ENCODE measurements at places on chromosomes 2 and 18.

GRCh38 chr2:113126845-113127645 is at the start of gene IL1RN:
TSS of gene IL1RN (plus strand) at chr2:113127598. CDS start at chr2:113127625, 27 bp downstream.
- DNase-seq, result no peak

DNA sequence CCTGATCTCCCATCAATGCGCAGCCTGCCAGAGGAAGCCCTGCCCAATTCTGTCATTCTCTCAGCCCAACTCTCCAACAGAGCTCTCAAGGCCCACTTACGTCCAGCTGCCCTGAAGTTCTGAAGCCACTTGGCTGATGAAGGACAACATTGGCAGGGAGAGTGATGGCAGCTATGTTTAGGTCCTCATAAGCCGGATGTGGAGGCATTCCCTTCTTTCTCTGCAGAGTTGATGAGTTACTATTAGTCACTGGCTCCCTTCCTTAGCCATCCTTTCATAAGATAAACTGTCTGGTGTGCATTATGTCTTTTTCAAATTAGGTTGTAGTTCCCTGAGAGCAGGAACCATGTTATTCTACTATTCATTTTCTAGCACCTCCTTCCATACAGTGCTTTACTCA is 22.5 kb upstream of the TACR1 start:
- no peak for DNase-seq

DNA sequence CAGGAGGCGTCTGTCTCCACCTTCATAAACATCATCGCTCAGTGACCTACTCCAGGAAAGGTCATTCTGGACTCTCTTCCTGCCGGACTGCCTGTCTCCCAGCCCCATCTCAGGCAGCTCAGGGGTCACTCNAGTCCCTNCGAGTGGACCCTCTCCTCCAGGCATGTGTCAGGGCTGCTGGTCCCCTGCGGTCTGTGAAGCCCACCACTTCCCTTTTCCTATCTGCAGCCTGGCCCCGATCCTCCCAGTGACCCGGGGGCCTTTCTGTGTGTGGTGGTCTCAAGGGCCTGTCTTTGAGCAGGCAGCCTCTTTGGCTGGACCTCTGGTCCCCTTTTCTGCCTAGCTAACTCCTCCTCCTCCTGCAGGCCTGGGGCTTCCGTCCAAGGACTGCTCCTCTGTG is 5.9 kb upstream of the PARD6G start:
- no peak for DNase-seq

- no peak for DNase-seq
These were observed 15.3 kb downstream of the YPEL5 start for GRCh38 chr2:30161929-30162706.

GRCh38 chr2:201680743-201681142 is 17.7 kb downstream of the MPP4 start:
- no peak for DNase-seq

- no peak for DNase-seq
These were observed 12.0 kb upstream of the ATP6V1C2 start for GRCh38 chr2:10709290-10709939.

GRCh38 chr2:49189512-49190225 is 35.4 kb upstream of the FSHR start:
- no peak for DNase-seq

DNA sequence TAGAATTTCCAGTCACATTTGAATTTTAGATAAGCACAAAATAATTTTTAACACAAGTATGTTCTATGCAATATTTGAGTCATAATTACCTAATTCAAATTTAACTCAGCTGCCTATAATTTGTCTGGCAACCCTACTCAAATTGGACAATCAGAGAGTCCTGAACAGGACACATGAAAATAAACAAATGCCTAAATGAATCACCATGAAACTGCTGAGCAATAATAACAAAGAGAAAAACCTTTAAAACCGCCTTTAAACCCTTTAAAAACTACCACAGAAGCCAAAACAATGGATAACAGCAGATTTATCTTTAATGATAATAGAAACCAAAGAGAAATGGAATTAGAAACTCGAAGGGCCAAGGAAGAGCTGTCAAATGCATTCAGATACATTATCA is 39.5 kb downstream of the ARL4C start:
- DNase-seq, result no peak

DNA sequence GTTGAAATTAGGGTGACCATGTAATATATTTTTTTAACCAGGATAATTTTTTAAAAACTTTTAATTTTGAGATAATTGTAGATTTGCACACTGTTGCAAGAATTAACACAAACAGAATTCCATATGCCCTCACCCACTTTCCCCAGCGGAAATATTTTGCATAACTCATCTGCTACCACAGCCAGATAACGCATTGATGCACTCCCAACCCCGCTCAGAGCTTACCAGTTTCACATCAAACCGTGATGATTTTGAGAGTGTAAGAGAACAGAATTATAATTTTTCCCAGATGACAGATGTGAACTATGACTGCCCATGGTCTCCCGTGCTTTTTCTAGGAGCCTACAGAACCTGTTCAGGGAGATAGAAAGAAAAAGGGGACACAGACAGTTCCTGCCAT is 35.2 kb upstream of the LDLRAD4 start:
- DNase-seq, result no peak

DNA sequence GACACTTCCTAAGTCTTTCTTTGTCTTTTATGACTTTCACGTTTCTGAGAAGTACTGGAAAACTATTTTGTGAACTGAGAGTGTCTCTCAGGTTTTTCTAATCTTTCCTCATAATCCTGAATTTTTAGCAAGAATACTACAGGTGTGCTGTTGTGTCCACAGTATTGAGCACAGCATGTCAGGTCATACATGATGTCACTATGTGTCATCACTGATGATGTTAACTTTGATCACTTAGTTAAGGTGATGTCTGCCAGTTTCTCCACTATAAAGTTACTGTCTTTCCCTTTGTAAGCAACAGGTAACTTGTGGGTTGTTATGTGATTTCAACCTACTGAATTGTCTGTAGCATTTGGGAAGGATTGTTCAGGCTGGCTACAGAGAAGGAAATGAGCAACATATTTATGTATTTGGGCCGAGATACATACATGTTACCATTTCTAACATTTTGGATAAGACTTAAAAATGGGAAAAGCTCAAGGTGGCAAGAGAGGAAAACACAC is 11.1 kb downstream of the MATN3 start:
- no peak for DNase-seq

DNA sequence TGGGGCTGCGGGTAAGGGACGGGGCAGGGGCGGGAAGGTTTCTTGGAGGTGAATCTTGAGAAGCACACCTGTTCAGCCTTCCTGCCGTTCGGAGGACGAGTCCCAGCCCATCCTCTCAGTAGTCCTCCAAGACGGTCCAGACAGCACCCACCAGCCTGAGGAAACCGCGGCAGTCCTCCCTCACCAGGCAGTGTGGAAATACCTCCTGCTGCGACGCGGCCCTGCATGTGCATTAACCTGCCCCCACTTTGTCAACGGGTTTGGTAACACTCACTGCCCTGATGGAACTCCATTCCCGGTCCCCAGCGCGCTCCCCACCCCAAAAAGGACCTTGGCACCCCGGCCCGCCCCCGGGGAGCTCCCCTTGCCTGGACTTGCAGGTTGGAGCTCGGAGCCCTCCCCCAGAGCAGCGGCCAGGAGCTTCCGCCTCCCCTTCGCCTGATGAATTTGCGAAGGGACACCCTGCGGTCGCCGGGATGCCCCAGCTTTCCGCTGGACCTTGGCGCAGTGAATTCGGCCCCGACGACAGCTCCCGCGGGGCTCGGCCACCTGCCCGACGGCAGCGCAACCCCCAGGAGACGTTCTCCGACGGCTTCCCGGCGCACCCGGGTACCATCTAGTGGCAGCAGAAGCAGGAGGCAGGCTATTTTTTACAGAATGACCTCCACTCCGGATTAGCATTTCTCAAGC is 31.5 kb downstream of the ACVR1C start:
- DNase-seq, result peak; percentile 15

DNA sequence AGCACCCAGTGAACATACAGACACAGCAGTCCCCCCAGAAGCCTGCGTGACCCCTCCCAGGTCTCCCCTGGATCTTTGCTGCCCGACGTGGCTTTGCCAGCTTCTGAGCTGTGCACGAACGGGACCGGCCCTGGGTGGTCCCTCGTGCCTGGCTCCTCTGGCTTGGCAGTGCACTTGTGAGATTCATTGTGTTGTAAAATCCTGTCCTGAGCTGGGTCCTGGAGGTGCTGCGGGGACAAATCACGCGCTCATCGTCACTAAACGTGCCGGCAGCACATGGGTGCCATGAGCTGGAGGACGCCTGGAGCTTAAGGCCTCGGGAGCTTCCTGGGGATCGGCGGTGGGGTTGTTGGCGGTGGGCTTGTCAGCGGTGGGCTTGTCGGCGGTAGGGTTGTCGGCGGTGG is 104.9 kb downstream of the FAM210A start:
- DNase-seq, result no peak

DNA sequence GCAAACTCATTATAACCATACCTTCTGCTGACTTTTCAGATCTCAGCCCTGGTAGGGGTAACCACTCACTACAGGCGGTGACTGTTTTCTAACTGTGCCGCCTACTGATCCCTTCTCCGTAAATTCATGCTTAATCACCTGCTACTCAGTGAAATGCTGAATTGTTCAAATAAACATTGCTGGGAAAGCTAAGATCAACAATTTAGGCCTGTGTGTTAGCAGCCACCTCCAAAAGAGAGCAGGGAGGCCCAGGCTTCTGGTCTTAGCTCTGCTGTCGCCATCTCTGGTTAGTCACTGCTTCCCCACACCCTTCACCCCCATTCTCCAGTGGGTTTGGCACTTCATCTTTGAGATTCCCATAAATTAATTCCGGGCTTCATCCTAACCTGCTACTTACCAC is 21.8 kb upstream of the NT5C1B start:
- DNase-seq, result no peak

DNA sequence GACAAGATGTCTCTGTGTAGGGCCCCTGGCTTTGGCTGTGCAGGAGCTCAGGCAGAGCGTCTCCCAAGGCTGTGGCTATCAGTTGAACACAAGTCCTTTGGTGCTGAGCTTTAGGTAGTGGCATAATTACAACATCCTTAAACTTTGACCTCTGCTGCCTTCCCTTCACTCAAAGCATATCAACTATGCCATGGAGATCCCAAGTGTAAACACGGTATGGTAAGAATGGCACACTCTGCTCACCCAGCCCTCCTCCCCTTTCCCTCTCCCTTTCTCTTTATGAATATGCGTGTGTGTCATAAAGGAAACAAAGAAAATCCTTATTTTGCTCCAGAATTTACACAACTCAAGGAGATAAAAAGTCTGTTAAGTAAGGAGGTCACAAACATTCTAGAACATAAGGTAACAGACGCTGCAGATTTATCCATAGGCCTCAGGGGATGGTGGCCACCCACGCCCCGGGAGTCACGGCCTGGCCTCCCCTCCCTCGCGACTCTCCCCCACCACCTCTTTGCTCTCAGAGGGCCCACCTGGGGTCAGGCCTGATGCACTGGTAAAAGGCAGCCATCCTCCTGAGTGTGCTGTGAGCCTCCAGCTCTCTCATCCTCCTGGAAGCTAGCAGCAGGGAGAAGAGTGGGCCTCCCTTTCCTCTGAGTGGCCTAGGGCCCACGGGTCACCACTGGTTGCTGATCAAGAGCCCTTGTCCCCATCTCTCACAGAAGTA is 67.3 kb downstream of the CRACDL start:
- no peak for DNase-seq

DNA sequence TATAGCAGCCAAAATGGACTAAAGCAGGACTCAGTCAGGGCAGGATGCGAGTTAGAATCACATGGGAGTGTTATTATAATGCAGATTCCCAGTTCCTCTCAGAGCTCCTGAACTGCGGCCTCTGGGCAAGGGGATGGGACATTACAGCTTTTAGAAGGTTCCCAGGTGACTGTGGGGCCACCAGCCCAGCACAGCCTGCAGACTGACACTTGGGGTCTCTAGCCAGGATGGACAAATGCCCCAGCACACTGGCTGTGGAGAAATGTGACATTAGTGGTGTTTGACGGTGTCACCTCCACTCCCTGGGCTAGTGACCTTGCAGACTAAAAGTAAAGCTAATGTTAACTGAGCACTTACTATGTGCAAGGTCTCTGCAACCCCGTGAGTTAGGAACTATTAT is 238.0 kb upstream of the HS6ST1 start:
- DNase-seq, result no peak

GRCh38 chr2:43462866-43463641 is 132.8 kb downstream of the THADA start:
- no peak for DNase-seq

DNA sequence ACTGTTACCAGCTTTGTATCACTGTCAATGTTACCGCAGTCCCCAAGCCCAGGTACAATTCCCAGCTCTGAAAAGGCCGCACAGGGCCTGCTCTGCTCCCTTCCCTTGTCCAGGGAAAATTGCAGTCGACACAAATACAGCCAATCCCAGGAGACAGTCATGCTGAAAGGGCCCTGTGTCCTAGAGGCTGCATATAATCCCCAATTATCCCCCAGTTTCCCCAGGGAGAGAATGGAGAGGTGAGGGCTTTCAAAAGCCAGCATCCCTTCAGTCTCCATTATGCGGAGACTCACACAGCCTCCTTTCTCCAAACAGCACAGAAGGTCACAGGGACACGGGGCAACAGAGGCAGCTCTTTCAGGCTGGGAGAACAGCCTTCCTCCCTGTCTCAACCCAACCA is 17.1 kb upstream of the CTIF start:
- no peak for DNase-seq

GRCh38 chr2:173572848-173573247 is 218.2 kb downstream of the CDCA7 start:
- DNase-seq, result no peak

DNA sequence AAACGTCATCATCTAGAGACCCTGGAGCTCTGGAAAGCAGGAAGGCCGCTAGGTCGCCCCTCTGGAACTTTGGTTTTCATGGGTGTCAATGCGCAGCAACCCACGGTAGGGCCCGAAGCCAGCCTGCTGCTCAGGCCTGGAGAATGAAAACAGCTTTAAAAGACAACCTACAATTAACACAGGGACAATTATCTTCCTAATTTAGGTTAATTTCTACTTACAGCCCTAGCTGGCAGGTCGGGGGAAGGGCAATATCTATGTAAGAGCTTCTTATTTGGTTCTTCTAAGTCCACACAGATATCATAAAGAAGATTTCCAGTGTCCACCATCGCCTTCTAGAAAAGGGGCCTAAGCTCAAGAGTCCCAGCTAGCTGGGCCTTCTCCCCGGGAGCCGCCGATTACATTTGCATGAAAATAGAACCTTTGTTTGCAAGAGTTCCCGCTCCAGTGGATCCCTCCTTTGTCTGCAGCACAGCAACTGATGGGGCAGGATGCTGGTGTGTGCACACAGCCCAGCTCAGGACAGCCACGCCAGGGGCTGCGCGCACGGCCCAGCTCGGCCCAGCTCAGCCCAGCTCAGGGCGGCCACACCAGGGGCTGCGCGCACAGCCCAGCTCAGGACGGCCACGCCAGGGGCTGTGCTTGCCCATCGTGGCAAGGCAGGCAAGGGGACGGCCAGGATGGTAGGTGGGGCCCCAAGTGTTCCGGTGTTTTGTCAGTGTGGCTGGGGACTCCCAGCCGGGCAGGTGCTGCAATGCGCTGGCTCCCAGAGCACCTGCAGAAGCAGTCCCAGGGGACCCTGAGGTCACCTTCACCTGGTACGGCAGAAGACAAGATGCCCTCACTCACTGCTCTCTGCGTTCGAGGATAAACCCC is 109.1 kb downstream of the HDAC4 start:
- DNase-seq, result no peak

- no peak for DNase-seq
These were observed 52.4 kb upstream of the SIX3 start for GRCh38 chr2:44889096-44889495.

GRCh38 chr2:21650569-21650968 is 526.8 kb downstream of the TDRD15 start:
- DNase-seq, result no peak

All from stimulated activated CD4-positive, alpha-beta T cell treated with anti-CD3 and anti-CD28 coated beads, TNF-alpha, amount 100 ng/mL, for 48 hours (primary cell).